ENCODE measurements at places on chromosomes 5 and 9.
A peak's percentile ranks its signal among the peaks of the same experiment; 100 is the strongest.

DNA sequence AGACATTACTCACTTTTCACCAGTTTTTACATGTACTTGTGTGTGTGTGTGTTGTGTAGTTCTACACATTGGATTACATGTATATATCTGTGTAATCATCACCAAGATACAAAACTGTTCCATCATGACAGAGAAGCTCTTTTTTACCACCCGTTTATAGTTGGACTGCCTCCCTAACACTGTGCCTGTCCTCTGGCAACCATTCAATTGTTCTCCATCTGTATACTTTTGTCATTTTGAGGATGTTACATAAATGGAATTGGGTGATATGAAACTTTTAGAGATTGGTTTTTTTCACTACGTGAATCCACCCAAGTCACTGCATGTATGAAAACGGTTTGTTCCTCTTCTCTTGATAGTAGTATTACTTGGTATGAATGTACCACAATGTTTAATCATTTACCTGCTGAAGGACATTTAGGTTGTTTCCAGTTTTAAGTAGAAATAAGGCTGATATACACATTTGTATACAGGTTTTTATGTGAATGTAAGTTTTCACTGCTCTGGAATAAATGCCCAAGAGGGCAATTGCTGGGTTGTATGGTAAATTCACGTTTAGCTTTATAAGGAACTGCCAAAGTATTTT is 126.2 kb downstream of the MAPKAP1 start:
- DNase-seq, result no peak

DNA sequence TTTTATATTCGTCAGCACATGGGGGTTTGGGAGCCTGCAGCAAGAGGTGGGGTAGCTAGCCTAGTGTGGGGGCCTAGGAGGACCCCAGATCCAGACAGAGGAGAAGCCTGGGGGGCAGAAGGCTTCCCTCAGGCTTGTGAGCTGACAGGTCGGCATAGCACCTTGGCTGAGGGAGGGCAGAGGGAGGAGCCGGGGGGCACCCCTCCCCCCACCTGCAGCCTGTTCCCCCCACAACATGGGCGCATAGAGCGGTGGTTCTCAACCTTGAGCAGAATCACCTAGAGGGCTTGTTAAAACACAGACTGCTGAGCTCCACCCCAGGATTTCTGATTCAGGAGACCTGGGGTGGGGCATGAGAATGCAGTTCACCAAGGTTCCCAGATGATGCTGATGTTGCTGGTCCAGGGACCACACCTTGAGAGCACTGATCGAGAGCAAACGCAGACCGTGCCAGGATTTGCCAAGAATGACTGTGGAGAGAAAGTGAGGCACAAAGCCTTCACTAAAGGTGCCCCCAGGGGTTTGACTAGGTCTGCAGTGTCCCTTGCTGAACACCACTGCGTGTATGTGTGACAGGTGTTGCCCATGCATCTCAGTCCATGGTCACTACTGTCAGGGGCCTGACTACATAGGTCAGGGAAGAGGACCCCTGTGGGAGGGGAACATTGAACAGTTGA is 163.3 kb downstream of the MACROH2A1 start:
- DNase-seq, result no peak

GRCh38 chr9:20844916-20845315 is 160.9 kb downstream of the FOCAD start:
- DNase-seq, result no peak

DNA sequence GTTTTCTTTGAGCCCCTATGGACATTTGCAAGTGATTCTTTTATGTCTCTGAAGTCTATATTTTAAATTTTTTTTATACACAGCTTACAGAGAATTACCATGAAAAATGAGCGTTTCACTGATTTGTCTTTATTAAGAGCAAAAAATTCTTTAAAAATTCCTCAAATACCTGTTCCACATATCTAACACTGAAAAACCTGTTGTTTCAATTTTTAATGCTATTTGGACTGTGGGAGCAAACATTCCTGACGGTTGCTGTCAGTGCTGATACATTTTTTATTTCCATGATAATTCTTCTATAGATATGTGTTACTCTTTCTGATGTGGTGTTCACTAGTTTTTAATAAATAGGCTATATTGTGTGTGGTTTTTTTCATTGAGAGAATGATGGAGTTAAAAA is 199.8 kb downstream of the GDNF start:
- DNase-seq, result no peak

DNA sequence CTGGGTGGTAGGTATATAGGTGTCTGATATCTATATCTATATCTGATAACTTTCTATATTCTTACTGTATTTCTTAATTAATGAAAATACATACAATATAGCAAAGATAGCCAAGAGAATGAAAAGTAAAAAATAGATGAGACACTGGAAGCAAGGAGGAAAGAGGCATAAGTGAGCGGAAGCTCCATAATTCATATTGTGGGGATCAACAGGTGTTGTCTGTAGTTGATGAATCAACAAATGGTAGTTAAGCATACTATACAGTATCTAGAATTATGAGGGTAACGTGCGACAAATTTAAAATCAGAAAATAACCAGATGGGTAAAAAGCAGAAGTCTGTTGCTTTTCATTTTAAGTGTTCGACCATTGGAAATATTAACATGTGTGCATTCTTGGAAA is 7.1 kb downstream of the SPTLC1 start:
- no peak for DNase-seq

GRCh38 chr9:20579524-20580314 is 42.6 kb downstream of the MLLT3 start:
- no peak for DNase-seq

- DNase-seq, result no peak
These were observed 161.3 kb downstream of the OLFM1 start for GRCh38 chr9:135248721-135249120.

DNA sequence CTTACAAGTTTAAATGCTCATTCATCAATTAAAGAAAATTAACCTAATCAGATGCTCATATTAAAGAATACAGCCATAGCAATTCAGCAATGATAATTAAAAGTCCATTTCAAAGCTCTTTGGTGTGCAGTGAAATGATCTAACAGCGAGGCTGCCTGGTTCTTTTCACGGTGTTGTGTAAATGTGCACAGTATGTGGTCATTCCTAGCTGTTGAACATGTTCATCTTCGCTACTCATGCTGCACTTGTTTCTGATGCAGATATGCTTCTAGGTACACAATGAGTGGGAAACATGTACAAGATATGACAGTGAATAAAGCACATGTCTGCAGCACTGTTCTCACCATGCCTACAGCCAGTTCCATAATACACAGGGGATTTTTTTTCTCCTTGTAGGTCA is 163.5 kb downstream of the NR2F1-AS1 start:
- no peak for DNase-seq

- DNase-seq, result no peak
These were observed 45.7 kb upstream of the CFAP157 start for GRCh38 chr9:127660886-127661741.

- DNase-seq, result no peak
These were observed 423.8 kb downstream of the SPOCK1 start for GRCh38 chr5:137075163-137075970.

DNA sequence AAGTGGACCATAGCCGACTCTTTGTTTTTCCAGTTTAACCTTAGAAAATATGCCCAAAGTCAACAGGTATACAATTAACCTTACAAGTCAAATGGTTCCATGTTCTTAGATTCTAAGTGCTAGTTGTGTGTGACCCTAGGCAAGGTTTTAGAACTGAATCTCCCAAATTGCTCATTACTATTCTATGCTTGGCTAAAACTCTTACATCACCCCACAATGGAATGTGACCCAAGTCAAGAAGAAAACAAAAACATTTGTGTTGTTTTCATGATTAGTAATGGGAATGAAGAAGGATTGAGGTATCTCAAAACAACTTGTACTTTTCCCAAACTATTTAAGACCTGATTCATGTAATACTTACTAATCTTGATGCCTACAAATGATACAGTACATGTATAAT is 159.2 kb downstream of the ARRDC3 start:
- DNase-seq, result no peak

DNA sequence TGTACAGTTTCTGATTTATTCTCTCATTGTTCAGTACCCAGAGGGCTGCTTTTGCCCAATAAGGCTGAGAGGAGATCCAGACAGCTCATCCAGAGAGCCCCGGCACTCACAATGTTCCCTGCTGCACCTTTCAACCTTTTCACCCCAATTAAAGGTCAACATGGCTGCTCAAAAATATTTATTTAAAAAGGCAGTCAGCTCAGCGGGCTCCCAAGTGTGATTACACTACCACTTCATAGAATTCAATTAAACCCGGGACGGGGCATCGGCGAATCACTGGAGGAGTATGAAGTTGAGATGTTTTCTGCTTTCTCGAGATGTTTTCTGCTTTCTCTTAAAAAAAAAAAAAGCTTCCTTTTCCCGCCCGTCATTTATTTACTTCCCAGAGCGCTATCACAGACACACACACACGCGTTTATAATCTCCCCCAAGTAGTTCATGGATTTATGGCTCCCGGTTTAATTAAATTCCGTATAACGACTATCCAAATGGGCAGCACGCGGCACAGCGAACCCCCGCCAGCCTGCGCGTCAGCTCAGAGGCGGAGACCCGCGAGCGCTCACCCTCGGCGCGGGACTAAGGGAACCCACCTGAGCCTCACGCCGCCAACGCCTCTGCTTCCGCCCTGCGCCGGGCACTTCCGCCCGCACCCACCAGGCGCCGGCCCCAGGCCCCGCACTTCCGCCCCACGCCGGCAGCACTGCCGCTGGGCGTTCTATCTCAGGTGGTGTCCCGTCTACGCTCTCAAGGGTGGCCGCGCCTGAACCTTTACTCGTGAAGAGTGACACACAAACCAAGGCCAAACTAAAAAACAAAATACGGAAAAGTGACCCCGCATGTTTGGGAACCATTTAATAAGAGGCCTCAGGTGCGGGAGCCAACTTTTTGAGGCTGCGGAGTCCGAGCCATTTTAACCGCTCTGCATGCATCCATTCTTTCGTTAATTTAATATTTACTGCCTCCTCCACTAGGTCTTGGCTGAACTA is at the start of gene C5orf63:
TSS of gene C5orf63 (minus strand) at position 642 of the 986 bp plus-strand sequence. CDS start 14,507 bp downstream, outside the sequence.
- peak; percentile 74 for DNase-seq

GRCh38 chr5:95445995-95446394 is 54.8 kb downstream of the FAM81B start:
- no peak for DNase-seq

DNA sequence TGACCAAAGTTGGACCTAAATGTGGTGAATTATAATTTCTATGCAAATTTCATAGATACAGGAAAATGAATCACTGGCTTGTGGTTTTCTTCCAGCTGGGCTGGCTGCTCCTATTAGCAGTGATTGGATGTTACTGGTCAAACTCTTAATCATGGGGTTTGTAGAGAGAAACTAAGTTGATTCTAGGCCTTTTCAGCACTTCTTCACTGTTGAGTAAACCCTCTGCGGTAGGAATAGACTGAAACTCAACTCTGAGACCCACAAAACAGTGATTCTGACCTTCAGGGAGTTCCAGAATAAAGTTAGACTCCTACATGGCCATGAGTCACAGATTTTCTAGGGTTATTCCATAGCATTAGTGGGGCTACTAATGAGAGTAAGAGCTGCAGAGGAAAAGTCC is 47.9 kb upstream of the FKTN start:
- no peak for DNase-seq

DNA sequence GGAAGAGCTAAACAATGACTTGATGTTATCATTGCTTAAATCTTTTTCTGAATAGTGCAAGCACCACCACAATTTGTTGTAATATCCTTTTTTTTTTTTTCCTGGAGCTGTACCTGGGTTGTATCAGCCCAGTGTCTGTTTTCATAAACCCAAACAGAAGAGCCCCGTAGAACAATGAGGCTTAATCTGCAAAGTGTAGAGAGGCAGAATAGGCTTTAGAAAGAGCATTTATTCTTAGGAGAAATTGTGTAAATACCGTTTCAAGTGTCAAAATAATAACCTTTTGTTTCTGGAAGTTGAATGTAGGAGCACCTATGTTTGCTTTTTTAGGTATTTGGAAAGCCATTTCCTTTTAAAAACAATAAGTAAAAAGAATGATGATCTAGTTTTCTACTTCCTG is 26.4 kb downstream of the RGS7BP start:
- DNase-seq, result no peak

DNA sequence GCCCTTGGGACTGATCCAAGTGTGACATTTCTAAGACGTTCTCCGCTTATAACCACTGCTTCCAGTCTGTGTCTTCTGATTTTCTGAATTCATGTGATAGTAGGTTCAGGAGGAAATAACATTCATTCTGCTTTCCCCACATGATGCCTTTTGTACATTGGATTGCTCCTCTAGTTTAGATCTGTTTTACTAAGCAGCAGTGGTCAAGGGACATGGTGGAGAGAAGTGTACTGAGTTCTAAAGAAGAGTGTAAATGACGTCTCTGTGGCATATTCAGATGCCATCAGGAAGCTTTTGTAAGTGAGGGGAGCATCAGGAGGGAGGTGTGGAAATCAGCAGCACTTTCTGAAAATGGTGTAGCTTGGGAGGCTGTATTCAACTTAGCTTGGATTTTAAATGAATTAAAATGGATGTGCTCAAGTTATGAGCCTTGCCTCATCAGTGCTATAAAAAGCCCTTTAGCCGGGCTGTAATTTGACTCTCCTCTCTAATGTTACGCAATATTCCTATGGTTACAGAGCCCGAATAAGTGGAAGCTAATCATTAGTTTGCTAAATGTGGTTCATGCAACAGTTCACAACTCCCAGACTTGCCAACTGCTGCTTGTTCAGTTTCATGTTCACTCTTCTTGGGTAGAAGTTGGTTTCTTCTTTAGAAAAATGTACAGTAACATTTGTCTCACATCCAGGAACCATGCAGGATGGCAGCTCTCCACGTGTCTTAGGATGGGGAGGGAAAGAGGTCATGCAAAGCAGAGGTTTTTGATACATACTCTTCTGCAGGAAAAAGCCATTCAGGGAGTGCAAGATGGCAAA is 281.3 kb downstream of the ARHGAP26 start:
- DNase-seq, result no peak

GRCh38 chr9:98087420-98088354 is 31.2 kb downstream of the NANS start:
- DNase-seq, result peak; percentile 61

DNA sequence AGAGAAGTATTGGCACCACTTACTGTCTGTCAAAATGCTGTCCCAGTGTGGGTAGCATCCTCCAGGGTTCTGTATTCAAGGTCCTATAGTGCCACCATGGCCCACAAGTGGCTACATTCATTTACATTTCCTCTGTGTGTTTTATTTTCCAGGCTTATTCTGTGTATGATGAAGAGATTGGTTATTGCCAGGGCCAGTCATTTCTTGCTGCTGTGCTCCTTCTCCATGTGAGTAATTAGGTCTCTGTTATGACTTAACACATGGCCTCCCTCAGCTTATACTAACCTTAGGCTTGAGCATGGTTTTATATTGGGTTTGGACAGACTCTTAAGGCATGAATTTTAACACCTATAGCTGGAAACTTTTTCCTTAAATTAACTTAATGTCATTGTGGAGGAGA is 36.7 kb downstream of the GPR21 start:
- no peak for DNase-seq

DNA sequence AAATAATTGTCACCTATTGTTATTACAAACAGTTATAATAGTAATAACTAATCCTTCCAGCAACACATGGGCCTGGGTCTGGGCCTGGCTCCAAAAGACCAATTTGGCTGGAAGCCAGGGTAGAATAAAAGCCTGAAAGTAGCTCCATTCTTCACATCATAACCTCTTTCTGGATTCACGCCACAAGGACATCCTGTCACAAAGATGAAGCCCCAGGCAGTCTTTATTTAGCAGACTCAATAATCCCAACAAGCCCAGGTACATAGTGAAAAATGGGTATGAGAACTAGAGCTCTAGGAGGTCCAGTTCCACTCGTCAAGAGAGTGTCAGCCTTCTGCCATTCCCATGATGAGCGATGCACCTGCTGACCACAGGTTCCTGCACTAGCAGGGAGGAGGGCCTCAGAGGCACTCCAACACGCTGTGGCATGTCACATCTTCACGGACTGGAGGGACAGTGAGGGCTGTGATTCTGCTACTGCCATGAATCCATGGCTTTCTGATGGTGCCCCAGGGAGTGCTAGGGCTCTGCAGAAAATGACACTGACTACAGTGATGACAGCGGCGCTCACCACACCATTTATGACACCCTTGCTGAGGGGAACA is 124.9 kb downstream of the SPOCK1 start:
- no peak for DNase-seq

Data from CD4-positive, alpha-beta T cell treated with Interleukin-17A for 1 hour (primary cell).